RWPE1 (cell line): ENCODE measurements at places on chromosomes 6 and 20.

DNA sequence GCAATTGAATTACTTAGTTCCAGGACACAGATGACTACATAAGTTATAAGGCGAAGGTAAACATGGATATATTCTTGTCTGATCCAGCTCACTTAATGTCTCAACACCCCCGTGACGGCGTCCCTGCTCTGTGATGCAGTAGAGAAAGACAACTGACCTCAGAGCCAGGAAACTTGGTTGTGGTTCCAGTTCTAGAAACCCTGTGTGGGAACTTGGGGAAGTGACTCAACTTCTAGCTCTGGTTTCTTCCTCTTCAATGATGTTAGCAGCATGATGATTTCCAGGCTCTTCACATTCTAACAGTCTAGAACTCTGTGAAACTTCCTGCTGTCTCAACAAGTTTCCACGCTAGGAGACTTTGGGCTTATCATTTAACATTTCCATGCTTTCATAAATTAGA is 18.4 kb downstream of the LAMA4 start:
- DNase-seq = no peak

- peak; percentile 60 for DNase-seq
Observed at GRCh38 chr6:97394160-97394748, 111.2 kb upstream of the MMS22L start.

GRCh38 chr6:105740946-105741645 is 338.2 kb upstream of the PREP start:
- DNase-seq = no peak

DNA sequence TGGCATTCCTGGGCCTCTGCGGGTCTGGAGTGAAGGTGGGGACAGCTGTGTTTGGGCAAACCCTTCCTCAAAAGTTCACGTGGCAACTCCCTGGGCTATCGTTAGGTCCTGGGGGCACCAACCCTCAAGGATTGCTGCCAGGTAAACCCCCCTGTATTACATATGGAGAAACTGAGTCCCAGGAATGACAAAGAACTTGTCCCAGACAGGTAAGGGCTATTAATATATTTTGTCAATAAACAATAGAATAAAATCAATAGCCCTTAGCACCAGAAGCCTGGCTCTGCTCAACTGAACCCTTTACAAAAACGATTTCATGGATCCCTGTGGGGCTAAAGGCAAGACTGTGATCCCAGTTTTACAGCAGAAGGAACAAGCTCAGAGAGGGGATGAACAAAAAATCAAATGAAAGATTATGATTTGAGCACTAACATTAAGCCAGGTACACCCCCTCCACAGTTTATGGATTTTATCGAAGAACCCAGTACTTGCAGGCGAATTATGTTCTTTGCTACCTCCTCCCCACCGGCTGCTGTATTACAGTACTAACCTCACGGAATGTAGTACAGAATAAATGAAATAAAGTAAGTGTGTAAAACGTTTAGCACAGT is 2.7 kb downstream of the ID1 start:
- no peak for DNase-seq

GRCh38 chr6:5680095-5680494 is 326.6 kb downstream of the NRN1 start:
- no peak for DNase-seq

- DNase-seq = no peak
Observed at GRCh38 chr6:63792736-63793464, 157.3 kb downstream of the PHF3 start.

GRCh38 chr6:104207635-104208034 is 652.1 kb downstream of the HACE1 start:
- no peak for DNase-seq

DNA sequence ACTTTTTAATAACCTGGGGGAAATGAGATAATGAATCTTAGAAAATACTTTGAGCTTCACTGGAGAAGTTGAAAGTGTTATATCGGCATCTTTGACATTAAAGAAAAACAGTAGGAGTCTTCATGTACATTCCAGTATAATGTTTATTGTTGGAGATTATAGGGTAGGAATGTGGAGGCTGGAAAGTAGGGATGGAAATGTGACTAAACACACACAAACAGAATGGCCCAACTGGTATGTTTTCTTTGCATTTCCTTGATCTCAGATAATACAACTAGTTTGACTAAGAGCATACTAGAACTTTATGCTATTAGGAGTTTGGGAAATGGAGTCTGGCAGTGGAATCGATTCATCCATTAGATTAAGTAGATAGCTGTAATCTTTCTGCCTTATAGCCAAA is 10.1 kb upstream of the BAG2 start:
- DNase-seq = no peak

DNA sequence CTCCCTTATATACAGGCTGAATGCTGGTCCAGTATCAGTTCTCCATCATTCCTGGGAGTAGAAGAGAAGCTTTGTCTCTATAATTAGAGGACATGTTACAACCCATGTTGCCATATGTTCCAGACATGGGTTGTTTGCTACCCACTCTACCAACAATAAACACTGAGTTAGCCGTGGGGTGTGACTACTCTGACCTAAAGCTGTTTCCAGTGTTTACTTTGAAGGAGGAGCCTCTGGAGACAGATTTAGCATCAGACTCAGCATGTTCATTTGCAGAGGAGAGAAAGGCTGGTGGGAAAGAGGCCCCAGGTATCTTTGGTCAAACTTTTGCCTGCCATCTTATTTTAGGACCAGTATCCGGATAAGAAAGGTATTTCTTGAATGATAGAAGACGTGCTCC is 157.9 kb upstream of the SNX9 start:
- DNase-seq = no peak

GRCh38 chr20:62405981-62406513 is 1.0 kb downstream of the CABLES2 start:
- DNase-seq = no peak

- DNase-seq = no peak
Observed at GRCh38 chr20:15789079-15789478, 784.2 kb downstream of the KIF16B start.

DNA sequence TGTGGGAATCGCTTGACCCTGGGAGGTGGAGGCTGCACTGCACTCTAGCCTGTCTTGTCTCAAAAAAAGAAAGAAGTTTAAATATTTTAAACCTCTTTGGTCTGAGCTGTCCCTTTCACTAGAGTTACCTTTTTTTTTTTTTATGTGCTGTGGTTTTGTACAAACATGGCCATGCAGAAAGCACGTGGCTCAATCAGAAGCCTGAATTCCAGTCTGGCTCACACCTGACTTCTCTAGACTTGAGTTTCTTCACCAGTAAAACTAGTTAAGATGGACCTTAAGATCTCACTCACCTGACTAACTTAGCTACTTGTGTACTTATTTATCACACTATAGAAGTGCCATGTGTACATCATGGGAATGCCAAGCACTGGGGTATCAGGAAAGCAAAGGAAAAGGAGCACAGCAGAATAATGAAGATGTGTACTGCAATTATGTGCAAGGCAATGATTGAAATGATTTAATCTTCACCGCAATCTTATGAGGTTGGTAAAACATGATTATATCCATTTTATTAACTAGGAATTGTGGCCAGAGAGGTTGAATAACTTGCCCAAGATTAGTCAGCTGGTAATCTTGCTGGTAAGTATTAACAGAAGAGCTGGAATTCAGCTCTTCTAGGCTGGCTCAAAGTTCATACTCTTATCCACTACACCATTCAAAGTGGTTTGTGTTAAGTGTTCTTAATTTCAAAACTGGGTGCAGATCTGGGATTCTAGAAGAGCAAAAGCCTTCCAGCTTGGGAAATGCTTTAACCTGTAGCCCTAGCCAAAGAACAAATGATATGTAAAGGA is 10.7 kb downstream of the HMGN3 start:
- no peak for DNase-seq
